ENCODE measurements at places on chromosomes 13 and 19.

DNA sequence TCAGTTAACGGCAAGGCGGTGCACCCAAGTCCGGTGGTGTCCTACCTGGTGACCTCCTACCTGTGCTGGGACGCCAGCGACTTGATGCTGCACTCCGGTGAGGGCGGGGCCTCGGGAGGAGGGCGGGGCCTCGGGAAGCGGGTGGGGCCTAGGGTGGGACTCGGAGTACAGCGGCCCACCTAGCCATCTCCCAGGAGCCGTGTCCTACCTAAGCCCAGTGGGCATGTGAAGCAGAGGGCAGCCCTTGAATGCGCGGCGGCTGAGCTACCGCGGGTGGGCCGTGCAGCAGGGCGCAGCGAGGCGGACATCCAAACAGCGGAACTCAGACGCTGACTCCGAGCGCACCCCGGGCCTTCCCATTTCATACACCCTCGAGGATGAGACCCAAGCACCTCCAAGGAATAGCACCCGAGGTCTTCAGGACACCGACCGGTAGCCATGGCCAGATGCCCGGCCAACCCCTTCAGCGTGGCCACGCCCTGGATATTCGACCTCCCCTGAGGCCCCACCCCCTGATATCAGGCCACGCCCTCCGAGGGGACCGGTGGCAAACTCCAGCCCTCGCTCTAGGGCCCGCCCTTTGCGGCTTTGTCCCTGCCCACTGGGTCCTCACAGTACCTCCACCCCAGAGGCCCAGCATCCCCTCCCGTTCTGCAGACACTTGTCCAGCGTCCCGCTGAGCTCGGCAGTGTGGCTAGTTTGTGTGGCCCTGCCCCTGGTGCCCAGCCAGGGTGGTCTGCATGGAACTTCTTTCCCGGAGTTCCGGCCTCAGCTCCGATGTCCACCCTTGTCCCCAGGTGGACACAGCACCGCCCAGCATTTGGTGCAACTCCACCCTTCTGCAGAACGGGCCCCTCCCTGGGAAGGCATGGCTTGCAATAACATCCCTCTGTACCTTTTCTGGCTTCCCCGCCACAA, 5.4 kb downstream of the KLK1 start:
- no peak for DNase-seq

DNA sequence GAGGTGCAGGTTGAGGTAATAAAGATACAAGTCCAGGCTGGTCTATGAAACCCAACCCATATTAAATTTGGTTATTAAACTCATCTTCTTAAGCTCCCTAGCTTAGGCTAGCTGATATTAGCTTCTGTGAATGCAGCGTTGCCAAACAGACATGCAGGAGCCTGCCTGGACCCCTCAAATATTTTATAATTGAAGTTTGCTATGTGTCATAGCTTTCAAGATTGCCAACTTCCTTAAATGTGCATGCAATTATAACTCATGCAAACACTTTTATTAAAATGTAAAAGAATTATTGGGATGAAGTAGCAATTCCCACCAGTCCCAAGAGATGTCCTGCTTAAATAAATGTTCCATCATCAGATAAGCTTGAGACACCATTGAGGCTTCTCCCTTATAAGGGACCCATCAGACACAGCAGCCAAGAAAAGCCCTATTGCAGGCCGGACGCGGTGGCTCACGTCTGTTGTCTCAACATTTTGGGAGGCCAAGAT, 51.3 kb downstream of the MBNL2 start:
- DNase-seq, result no peak

- no peak for DNase-seq
Measured at GRCh38 chr19:33647146-33647545, 25.4 kb downstream of the CHST8 start.

GRCh38 chr13:19618977-19619376, 14.5 kb upstream of the MPHOSPH8 start:
- DNase-seq, result no peak

- DNase-seq, result no peak
Measured at GRCh38 chr13:47188802-47189201, 291.9 kb upstream of the HTR2A start.

GRCh38 chr19:38360839-38361631, 13.3 kb upstream of the PSMD8 start:
- DNase-seq, result no peak

DNA sequence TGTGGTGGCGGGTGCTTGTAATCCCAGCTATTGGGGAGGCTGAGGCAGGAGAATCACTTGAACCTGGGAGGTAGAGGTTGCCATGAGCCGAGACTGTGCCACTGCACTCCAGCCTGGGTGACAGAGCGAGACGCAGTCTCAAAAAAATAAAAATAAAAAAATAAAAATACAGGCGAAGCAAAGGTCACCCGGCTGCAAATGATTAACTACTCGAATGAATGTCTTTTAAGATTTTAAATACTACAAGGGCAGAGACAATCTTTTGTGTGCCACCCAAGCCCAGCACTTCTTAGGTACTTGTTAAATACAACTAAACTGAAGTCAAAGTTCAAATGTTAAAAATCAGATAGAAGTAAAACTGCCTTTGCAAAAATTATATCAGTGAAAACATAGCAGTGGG, 6.7 kb downstream of the LNX2 start:
- no peak for DNase-seq
